ENCODE measurements at places on chromosomes 2 and 18. TPM values are rescaled to one million over a fixed set of nuclear protein-coding genes. Genes with fewer than 3 reads are reported as not detected.

DNA sequence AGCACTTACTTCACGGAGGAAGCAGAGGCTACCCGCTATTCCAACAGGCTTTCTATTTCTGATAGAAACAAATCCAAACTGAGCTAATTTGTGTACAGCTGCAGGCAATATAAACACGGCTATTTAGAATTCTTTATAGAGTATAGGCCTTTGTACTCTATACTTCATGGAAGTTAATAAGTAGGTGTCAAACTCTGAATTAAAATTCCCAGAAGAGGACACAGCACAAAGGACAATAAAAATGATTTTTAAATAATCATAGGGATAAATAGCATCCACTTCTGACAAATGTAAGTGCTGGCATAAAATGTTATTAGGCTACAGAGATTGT is 261.5 kb downstream of the AFF3 start:
- no peak for DNase-seq

Gene RSAD2
- total RNA-seq: 3.6 TPM

- no peak for DNase-seq
These were observed 10.0 kb upstream of the PROC start for GRCh38 chr2:127408004-127408806.

Gene FBXO41
- total RNA-seq: 7.0 TPM

- no peak for DNase-seq
These were observed 1973.9 kb upstream of the LRRTM1 start for GRCh38 chr2:82278416-82278815.

- no peak for DNase-seq
These were observed 284.6 kb upstream of the CCDC68 start for GRCh38 chr18:55243857-55244256.

Gene ACKR3
- 0.89 TPM for total RNA-seq

DNA sequence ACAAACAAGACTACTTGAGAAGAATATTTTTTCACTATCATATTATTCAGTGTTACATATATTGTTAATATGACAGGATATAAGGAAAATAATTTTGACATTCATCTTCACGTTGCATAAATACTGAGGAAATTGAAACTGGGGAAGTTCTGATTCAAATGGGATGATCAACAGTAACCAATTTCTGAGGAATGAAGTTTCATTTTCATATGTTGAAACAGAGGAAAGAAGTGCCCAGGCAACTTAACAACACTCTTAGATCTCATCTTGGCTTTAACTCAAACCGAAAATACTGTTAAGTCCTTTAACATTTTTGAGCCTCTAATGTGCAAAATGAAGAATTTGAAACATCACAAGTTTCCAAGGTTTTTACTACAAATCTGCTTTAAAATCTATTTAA is 612.2 kb upstream of the VRK2 start:
- DNase-seq: no peak

DNA sequence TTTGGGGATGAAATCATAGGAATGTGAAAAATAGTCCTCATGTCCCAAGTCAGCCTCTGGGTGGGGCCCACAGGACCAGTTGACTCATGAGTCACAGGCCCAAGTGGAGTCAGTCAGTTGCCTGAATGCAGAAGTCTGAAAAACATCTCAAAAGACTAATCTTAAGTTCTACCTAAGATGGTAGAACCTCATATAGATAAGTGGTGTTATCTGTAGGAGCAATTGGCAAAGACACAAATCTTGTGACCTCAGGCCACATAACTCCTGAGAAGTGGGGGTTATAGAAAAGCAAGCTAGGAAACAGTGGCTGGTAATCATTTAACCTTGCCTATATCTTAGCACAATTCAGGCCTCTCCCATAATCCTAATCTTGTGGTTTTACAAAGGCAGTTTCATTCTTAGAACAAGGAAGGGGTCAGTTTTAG is 257.1 kb upstream of the SPOPL start:
- DNase-seq: no peak

Gene UGT1A5
- total RNA-seq: not detected

DNA sequence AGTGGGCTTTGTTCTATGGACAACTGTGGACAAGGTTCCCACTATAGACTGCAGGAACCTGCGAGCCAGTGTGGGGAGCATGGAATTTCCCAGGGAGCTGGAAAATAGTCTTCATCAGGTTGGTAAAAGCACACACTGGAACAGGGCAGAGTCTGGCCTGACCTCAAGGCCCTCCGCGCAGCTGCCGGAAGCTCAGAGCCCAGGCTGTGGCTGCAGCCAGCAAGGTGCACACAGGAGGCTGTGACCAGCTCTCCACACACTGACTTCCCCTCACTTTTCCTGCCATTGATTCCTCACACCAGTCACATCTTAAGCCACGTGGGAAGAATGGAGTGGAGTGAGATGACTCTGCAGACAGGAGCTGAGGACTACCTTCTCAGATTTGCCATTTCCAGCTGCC is 19.1 kb downstream of the MAL start:
- no peak for DNase-seq

- no peak for DNase-seq
These were observed 43.6 kb downstream of the MC2R start for GRCh38 chr18:13871701-13872100.

Gene CNTNAP5
- not detected for total RNA-seq

GRCh38 chr2:70842401-70842800 is 6.8 kb upstream of the CD207 start:
- no peak for DNase-seq

- no peak for DNase-seq
These were observed 345.5 kb upstream of the FSIP2 start for GRCh38 chr2:185393091-185393490.

DNA sequence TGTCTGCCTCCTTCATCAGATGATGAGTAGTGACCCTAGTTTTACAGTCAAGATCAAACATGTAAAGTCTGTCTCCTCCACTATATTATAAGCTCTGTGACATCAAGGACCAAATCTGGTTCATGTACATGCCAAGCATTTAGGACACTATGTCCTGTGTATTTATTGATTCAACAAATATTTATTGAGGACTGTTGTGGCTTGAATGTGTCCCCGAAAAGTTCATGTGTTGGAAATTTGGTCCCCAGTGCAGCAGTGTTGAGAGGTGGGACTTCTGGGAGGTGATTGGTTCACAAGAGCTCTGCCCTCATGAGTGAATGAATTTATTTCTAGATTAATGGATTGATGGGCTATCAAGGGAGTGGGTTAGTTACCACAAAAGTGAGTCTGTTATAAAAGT is 46.6 kb upstream of the FRZB start:
- DNase-seq: no peak

DNA sequence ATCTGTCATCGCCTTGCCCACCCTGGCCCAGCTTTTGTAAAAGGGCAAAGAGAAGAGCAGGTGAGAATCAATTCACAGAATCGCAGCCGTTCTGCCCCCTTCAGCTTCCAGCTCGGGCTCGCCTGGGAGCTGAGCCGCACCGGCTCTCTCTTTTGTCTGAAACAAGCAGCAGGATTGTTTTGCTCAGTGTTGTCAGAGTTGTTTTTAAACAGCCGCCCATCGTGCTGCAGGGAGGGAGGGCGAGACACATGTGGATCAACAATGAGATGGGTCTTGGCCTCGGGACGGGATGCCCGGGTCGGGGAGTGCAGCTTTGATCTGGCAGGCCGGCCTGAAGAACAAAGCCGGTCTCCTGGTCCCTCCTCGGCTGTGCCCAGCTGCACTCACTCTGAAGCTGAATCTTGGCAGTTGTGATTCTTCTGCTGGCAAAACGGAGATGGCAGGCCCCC is 39.7 kb upstream of the HDAC4 start:
- DNase-seq: no peak

DNA sequence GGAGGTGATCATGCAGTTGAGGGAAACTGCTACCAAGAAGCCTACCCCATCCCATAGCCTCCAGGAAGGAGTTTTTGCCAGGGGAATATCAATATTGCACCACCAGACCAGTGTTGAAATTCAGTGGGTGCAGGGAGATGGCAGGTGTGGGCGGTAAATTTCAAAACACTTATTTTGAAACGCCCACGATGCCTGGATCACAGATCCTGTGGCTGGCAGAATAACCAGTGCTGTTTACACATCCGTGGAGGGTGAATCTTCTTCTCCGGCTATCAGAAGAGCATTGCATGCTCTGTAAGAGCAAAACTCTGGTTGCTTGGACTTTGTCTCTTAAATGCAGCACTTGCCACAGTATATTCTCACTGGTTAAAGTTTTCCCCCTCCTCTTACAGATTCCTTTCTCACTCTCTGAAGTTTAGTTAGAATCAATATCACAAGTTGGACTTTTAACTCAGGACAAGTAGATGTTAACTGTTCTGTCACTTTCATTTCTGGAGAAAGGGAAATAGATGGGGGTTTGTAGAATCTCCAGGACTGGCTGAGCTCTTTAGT is 70.5 kb upstream of the ZCCHC2 start:
- no peak for DNase-seq

Gene GALR1
- not detected for total RNA-seq

GRCh38 chr2:46888421-46888952 is 27.1 kb downstream of the MCFD2 start:
- DNase-seq: no peak

DNA sequence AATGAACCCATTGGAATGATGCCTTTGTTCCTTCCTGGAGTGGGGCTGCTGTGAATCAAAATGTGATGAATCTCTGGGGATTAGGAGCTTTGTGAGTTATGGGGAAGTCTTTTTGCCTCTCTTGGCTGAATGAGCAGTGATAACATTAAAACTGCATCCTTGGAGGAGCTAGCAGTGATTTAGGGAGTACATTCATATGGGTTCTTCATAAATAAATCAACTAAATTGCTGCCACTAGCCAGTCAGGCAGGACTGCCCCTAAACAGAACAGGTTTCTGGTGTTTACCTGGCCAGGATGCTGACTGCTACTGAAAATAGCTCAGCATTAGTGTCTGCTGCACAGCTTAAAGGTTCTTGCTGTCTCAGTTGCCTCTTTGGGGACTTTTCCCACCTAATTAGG is 244.5 kb upstream of the MEX3C start:
- DNase-seq: no peak

Gene CRYGD
- not detected for total RNA-seq

Gene MATN3
- 7.6 TPM for total RNA-seq

Gene CYTIP
- total RNA-seq: 0.34 TPM

- DNase-seq: no peak
These were observed 898.1 kb downstream of the EPHA4 start for GRCh38 chr2:220674033-220674432.

Gene CENPA
- 2.4 TPM for total RNA-seq

- DNase-seq: no peak
These were observed 198.3 kb downstream of the GLI2 start for GRCh38 chr2:120933693-120934573.

Gene INHA
- total RNA-seq: not detected

GRCh38 chr2:135557530-135557929 is 26.2 kb downstream of the R3HDM1 start:
- no peak for DNase-seq

DNA sequence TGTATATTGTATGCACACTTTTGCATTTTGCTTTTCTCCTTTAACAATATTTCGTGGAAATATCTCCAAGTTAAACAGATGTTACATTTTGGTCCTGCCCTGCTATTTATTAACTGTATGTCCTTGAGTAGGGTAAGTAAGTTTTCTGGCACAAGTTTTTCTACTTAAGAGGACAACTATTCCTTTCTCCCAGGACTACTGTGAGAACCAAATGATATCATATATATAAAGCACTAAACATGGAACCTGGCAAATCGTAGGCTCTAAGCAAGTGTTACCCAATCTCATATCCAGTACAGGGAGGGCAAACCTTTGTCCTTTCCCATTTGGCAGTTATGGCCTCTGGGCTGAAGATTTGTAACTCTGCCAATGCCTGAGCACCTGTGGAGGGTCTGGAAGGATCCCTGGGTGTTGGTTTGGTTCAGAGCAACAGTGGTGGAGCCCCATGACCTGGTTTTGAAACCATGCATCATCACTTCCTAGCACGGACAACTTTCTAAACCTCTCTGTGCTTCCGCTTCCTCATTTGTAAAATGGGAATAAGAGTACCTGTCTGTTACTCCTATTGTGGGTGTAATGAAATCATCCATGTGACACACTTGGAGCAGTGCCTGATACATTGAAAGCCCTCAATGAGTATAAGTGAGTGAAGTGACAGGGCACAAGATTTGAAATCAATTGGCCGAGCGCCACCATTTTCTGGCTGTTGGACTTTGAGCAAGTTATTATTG is 28.3 kb upstream of the ICOS start:
- no peak for DNase-seq

DNA sequence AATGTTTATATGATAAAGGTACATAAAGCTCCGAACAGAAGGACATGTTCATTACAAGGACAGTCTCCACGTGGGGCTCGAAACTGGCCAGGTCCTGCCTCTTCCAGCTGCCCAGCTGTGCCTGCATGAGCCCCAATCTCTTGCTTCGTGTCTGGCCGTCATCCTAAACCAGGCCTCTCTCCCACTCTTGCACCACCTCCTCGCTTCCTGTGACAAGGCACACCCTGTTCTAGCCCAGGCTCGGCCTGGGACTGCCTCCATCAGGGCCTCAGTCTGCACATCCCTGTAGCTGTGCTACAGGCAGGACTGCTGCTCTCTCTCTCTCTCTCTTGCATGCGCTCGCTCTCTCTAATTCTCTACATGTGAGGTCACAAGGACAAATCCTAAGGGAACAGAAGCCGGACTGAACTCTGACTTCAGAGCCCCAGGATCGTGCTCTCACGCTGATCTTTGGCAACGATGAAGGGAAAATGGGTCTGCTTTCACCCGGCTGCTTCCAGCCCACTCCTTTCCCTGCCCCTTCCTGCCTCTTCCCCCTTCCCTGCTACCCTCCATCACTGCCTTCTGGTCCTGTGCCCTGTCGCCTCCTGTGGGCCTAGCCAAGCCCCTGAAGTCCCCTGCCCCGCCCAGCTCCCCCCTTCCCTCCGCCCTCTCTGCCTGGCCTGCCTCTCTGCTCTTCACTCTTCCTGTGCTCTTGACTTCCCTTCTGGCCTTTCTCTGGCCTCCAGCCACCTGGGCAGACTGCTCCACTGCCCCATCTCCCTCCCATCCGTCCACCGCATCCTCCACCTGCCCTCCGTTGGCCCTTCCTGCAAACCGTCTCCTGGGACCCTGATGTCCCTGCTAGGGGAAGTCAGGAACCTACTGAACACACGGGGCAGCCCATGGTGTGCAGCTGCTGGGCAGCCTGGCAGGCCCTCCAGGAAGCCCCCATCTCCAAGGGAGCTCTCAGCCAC is 7.8 kb upstream of the GPR55 start:
- DNase-seq: no peak

- no peak for DNase-seq
These were observed 36.1 kb upstream of the MAPRE3 start for GRCh38 chr2:26934335-26934724.

DNA sequence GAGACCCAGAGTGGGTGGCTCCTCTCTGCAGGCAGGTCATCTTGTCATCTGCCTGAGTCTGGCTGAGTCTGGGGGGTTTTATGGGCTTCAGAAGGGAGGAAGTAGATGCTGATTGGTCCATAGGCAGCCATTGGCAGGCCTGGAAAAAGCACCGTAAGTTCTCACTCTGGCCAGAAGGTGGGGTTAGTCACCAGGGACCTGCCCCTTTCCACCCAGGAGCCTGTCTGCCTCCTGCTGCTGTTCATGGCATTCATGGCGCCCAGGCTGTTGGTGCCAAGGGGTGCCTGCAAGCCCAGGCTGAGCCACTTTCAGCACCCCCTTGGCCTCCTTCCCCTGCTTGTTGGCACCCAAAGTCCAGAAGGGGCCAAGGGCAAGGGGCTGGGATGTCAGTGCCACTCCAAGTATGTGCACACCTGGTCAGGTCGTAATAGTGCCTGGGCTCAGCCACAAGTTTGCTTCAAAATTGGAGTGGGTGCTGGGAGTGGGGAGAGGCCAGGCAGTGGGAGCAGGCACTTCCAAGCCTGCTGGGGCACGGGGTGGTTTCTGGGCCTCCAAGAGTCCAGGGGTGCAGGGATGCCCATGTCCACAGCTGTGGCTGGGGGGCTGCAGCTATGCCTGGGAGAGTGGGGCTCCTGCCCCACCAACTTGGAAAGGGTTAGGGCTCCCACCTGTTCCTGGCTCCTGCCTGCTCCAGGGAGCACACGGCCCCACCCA is 178.1 kb downstream of the FAM210A start:
- DNase-seq: no peak

GRCh38 chr2:172096626-172097547 is 5.8 kb downstream of the DLX2 start:
- DNase-seq: no peak
